MV-4-11 (cell line): ENCODE measurements at places on chromosomes 2 and 18.
A peak's percentile ranks its signal among the peaks of the same experiment; 100 is the strongest.

- no peak for DNase-seq
These were observed 227.4 kb upstream of the MYT1L start for GRCh38 chr2:2558476-2558875.

DNA sequence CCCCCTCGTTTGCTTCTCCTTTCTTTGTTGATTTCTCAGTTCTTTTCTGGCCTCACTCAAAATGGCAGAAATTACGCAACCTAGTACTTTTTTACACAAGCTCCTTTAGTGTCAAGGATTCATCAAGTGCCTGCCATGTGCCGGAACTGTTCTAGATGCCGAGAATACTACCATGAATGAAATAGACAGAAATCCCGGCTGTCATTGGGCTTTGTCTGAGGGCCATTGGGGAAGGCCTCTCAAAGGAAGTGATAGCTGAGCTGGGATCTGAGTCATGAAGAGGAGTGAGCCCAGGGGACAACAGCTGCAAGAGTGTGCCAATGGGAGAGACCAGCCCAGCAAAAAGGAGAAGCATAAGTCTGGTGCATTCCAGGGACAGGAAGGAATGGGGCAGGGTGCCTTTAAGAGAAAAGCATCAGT, 34.3 kb upstream of the PPP1CB start:
- DNase-seq = peak; percentile 99

DNA sequence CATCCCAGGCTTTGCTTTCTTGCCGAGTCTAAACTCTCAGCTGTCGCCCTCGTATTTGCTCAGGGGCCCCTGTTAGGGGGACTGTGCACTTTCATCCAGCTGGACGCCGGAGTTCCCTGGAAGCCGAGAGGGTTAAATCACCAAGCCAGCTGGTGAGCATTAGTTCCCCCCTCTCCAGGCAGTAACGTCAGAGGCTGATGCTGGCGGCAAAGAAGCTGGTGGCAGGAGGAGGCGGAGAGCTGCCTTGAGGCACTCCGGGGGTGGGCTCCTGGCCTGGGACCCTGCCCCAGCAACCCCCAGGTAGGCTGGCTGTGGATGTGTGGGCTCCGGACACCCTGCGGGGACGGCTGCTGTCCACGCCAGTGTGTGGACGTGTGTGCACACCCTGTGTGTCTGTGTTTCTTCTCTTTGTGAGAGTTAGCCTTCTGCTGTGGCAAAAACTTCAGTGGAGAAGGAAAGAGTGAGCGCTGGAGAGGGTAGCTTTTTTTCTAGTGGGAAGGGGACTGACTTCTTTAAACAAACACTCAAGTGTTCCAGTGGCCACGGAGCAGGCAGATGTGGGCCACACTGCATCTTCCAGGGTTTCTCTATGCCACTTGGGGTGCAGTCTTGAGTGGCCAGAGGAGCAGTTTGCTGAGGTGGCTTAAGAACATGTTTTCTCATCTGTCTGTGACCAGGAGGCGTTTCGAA, 84.7 kb downstream of the GLI2 start:
- no peak for DNase-seq

- DNase-seq = no peak
These were observed 81.2 kb upstream of the LTBP1 start for GRCh38 chr2:32865399-32866068.
